ENCODE measurements at places on chromosomes 3 and 15.

DNA sequence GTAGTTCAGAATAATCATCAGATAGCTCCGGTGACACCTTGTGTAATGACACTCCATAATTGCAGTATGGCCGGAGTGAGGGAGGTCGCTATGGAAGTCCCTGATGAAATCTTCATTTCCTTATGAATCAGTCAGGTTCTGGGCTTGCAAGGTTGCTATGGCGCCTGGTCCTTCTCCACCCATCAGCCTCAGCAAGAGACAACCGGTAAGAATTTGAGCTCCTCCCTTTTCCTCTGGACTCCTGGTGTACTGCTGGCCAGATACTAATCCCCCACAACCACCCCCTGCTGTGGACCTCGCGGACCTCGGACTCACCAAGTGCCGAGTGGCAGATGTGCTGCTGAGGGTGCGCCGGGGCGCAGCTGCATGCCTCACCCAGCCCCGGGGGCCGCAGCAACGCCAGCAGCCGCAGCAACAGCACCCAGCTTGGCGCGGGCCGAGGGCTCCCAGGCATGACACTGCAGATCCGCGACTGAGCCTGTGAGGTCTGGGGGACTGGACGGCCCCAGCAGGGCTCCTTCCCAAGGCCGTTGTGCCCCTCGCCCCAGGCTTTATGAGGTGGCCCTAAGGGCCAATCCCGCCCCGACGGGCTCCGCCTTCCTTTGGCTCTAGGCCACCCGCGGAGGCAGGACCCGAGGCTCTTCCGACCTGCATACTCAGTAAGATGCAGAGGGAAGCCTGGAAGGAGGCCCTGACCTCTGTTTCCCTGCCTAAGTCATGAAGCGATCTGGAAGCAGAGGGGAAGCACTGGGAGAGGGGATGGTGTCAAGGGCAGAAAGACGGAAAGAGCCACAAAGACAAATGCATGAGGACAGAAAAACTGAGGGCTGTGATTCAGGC lies at the start of gene TIMP4:
TSS of gene TIMP4 (minus strand) at position 526 of the 840 bp plus-strand sequence. CDS start at position 454, 72 bp downstream.
- H3K27ac ChIP-seq: peak within 1 kb of the TSS; percentile 5
- no peaks in the 10 kb centered on the region for H3K27me3 ChIP-seq
- no peaks in the 10 kb centered on the region for H3K36me3 ChIP-seq
- H3K4me3 ChIP-seq: peak within 1 kb of the TSS; percentile 31

- H3K27me3 ChIP-seq: no peaks in the 10 kb centered on the region
- H3K4me1 ChIP-seq: no peaks in the 10 kb centered on the region
- no peaks in the 10 kb centered on the region for H3K36me3 ChIP-seq
- H3K27ac ChIP-seq: no peak overlapping the region
- H3K4me3 ChIP-seq: no peak overlapping the region
- no peak for DNase-seq
Measured at GRCh38 chr15:71189718-71190117, 74.4 kb downstream of the THSD4 start.

- no peak overlapping the region for H3K27ac ChIP-seq
- H3K4me3 ChIP-seq: no peak overlapping the region
- H3K36me3 ChIP-seq: no peaks in the 10 kb centered on the region
- peaks cover 9% of the 10 kb centered on the region for H3K4me1 ChIP-seq
Measured at GRCh38 chr15:45268135-45268534, 16.1 kb downstream of the SLC28A2 start.

- no peaks in the 10 kb centered on the region for H3K27me3 ChIP-seq
- no peak for DNase-seq
- H3K27ac ChIP-seq: no peak overlapping the region
- H3K36me3 ChIP-seq: no peaks in the 10 kb centered on the region
Measured at GRCh38 chr3:4583416-4583815, 90.3 kb downstream of the ITPR1 start.

GRCh38 chr3:116164039-116164438 lies 281.2 kb downstream of the LSAMP start:
- H3K27me3 ChIP-seq: no peaks in the 10 kb centered on the region
- no peak for DNase-seq
- no peak overlapping the region for H3K27ac ChIP-seq
- H3K36me3 ChIP-seq: no peaks in the 10 kb centered on the region
- no peak overlapping the region for H3K4me3 ChIP-seq
- no peaks in the 10 kb centered on the region for H3K4me1 ChIP-seq

GRCh38 chr3:15318661-15319060 lies 13.7 kb downstream of the SH3BP5 start:
- no peaks in the 10 kb centered on the region for H3K36me3 ChIP-seq
- H3K4me1 ChIP-seq: peaks cover 28% of the 10 kb centered on the region
- no peak for DNase-seq
- no peaks in the 10 kb centered on the region for H3K27me3 ChIP-seq
- no peak overlapping the region for H3K27ac ChIP-seq

DNA sequence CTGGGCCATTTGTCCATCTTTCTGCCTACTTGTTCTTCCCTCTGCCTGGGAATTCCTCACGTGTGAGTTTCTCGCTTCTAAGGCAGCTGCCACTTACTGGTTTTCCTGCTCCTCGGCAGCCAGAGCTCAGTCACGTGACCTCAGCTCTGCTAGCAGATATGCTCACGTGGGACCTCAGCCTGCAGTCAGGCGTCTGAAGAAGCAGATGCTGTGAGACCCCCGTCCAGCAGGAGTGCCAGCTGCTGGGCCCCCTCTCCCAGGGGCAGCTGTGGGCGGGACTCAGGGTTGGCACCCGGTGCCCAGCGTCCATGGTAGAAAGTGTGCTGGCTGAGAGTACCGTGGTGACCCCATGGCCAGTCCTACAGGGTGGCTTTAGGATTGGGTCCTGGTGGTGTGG lies 161.3 kb upstream of the TLE3 start:
- H3K27ac ChIP-seq: no peak overlapping the region
- no peaks in the 10 kb centered on the region for H3K36me3 ChIP-seq
- H3K4me3 ChIP-seq: no peak overlapping the region

GRCh38 chr15:59315914-59316451 lies 56.7 kb downstream of the MYO1E start:
- no peak overlapping the region for H3K4me3 ChIP-seq
- peaks cover 11% of the 10 kb centered on the region for H3K4me1 ChIP-seq
- DNase-seq: no peak
- no peak overlapping the region for H3K27ac ChIP-seq

- H3K27ac ChIP-seq: no peak overlapping the region
- H3K4me3 ChIP-seq: no peak overlapping the region
- DNase-seq: no peak
- peaks cover 26% of the 10 kb centered on the region for H3K4me1 ChIP-seq
- H3K27me3 ChIP-seq: no peaks in the 10 kb centered on the region
- no peaks in the 10 kb centered on the region for H3K36me3 ChIP-seq
Measured at GRCh38 chr15:57322602-57323250, 53.6 kb upstream of the CGNL1 start.

DNA sequence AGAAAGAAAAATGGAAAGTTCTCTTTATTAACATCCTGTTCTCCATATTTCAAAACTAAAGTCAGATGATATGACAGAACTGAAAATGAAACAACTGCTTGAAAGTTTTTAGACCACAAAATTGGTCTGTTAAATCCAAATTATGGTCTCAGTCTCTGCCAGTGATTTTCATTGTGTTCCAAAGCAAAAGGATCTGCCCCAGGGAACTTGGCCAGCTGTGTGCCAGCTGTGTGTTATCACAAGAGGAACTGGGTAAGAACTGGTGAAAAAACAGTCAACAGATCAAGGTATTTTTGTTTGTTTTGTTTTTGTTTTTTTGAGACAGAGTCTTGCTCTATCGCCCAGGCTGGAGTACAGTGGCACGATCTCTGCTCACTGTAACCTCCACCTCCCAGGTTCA lies 323.3 kb downstream of the CTNNB1 start:
- H3K36me3 ChIP-seq: no peaks in the 10 kb centered on the region
- no peaks in the 10 kb centered on the region for H3K27me3 ChIP-seq

GRCh38 chr15:38398134-38398533 lies 55.8 kb upstream of the FAM98B start:
- no peak overlapping the region for H3K4me3 ChIP-seq
- no peak for DNase-seq
- H3K27me3 ChIP-seq: no peaks in the 10 kb centered on the region
- H3K4me1 ChIP-seq: no peaks in the 10 kb centered on the region

DNA sequence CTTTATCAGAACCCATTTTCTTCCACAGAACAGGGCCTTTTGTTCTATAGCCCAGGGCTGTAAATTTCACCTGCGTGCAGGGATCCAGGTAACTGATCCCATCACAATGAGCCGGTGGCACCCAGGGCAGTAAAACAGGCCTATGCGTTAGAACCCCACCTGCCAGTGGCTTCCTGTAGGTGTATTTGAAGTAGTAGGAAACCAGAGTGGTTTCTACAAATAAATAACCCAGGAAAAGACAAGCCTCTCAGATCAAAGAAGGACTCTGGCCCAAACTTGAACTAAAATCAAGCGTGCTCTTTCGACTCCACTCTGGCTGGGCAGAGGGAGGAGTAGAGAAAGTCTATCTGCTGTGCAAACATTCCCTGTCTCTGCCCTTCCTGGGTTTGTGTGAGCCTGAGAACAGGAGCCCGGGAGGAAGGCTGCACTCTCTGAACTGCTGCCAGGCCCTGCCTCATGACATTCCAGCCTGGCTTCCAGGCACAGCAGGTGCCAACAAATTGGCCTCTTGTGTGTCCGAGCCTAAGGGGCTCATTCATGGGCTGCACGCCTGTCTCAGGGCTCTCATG lies 77.7 kb downstream of the CEMIP start:
- no peak overlapping the region for H3K4me3 ChIP-seq
- no peaks in the 10 kb centered on the region for H3K4me1 ChIP-seq
- no peaks in the 10 kb centered on the region for H3K36me3 ChIP-seq
- no peak overlapping the region for H3K27ac ChIP-seq

- no peaks in the 10 kb centered on the region for H3K27me3 ChIP-seq
- H3K4me1 ChIP-seq: no peaks in the 10 kb centered on the region
- no peak for DNase-seq
- no peaks in the 10 kb centered on the region for H3K36me3 ChIP-seq
- H3K4me3 ChIP-seq: no peak overlapping the region
Measured at GRCh38 chr3:155958676-155959075, 88.2 kb downstream of the GMPS start.

DNA sequence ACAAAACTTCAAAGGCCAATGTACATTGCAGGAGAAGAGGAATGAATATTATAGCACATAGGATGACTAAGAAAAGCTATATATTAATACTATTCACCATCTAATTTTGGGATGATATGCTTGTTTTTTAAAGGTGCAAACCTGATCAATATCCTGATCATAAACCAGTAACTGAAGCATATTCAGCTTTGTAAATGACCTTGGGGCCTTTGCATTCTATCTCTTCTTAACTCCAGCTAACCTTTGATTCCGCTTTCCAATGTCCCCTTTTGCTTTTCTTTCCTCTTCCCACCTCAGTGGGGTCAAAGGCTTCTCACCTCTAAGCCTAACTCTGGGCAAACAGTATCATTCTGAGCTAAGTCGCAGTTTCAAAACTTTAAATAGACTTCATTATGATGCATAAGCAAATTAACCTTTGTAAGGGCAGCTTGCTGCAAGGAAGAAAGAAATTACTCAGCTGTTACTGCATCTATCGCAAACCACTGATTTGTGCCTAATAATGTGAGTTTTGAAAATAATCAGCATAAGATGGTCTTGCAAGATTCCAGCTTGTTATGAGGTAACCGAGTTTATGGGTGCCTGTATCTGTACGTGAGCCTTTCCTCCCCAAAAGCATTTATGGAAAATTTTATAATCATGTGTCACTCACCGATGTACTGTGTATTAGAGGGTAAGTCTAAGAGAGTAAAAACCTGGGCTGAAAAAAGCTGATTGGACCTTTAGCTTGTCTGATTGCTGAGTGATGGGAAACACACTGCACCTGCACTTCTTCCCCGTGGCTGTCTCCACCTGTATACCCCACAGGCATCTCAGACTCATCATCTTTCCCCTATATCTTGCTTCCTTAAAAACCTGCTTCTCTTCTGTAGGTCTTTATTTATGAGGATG lies 116.8 kb downstream of the TPRG1 start:
- no peaks in the 10 kb centered on the region for H3K4me1 ChIP-seq
- H3K27ac ChIP-seq: no peak overlapping the region
- no peak for DNase-seq
- no peak overlapping the region for H3K4me3 ChIP-seq
- H3K36me3 ChIP-seq: no peaks in the 10 kb centered on the region

DNA sequence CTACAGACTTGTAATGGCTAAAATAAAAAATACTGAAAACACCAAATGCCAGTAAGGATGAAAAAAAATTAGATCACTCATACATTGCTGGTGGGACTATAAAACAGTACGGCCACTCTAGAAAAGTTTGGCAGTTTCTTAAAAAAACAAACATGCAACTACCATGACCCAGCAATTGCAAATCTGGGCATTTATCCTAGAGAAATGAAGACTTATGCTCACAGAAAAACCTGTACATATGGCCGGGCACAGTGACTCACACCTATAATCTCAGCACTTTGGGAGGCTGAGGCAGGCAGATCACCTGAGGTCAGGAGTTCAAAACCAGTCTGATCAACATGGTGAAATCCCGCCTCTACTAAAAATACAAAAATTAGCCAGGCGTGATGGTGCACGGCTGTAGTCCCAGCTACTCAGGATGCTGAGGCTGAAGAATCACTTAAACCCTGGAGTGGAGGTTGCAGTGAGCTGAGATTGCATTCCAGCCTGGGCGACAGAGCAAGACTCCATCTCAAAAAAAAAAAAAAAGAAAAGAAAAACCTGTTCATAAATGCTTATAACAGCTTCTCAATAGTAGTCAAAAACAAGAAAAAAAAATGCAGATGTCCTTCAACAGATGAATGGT lies 5.6 kb downstream of the TP53BP1 start:
- no peaks in the 10 kb centered on the region for H3K4me1 ChIP-seq
- H3K36me3 ChIP-seq: no peaks in the 10 kb centered on the region
- no peak overlapping the region for H3K4me3 ChIP-seq
- H3K27ac ChIP-seq: no peak overlapping the region
- DNase-seq: no peak

DNA sequence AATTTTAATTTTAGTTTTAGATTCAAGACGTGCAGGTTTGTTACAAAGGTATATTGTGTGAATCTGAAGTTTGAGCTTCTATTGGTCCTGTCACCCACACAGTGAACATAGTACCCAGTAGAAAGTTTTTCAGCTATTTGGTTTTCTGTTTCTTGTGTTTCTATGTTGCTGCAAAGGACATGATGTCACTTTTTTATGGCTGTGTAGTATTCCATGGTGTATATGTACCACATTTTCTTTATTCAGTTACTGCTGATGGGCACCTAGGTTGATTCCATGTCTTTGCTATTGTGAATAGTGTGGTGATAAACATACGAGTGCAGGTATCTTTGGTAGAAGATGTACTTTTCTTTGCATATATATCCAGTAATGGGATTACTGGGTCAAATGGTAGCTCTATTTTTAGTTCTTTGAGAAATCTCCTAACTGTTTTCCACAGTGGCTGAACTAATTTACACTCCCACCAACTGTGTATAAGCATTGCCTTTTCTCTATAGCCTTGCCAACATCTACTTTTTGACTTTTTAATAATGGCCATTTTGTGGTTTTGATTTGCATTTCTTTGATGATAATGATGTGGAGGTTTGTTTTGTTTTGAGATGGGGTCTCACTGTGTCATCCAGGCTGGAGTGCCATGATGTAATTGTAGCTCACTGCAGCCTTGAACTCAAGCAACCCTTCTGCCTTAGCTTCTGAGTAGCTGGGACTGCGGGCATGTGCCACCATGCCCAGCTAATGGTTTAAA lies 43.9 kb downstream of the LIMD1 start:
- no peak for DNase-seq
- H3K27ac ChIP-seq: no peak overlapping the region
- H3K4me3 ChIP-seq: no peak overlapping the region
- peaks cover 4% of the 10 kb centered on the region for H3K36me3 ChIP-seq
- H3K27me3 ChIP-seq: no peaks in the 10 kb centered on the region

GRCh38 chr3:154224366-154224765 lies 99.9 kb downstream of the DHX36 start:
- no peak overlapping the region for H3K27ac ChIP-seq
- H3K36me3 ChIP-seq: no peaks in the 10 kb centered on the region
- H3K4me3 ChIP-seq: no peak overlapping the region
- peaks cover 22% of the 10 kb centered on the region for H3K4me1 ChIP-seq

Data from Caco-2 (cell line).